ENCODE measurements at places on chromosomes 2 and 18.

DNA sequence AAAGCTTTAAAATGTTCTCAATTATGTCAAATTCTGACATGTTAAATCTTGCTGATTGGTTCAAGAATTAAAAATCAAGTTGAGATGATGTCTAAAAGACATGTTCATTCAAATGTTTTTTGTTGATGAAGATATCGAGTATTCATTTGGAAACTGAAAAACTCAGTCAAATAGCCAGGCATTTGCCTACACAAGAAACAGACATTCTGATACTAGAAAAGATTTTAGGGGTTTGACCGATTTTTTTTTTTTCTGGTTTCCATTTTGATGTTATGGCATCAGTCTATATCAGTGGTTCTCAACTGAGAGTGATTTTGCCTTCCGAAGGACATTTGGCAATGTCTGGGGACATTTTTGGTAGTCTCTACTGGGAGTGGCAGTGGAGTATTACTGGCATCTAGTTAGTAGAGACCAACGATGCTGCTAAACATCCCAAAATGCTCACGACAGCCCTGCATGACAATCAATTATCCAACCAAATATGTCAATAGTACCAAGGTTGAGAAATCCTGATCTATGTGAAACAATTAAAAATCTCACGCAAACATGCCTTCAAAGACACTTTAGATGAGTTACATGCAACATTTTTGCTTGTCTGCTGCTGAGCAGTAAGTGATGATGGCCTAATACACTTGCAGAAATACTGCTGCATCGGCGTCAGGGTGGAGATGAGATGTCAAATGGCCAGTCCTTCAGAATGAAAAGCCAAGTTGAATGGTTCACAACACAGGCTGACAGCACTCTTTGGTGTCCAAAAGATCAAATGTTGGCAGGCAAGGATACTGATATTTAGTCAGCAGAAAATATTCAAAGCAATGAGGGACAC is 12.5 kb downstream of the RASGRP3 start:
- DNase-seq = no peak

DNA sequence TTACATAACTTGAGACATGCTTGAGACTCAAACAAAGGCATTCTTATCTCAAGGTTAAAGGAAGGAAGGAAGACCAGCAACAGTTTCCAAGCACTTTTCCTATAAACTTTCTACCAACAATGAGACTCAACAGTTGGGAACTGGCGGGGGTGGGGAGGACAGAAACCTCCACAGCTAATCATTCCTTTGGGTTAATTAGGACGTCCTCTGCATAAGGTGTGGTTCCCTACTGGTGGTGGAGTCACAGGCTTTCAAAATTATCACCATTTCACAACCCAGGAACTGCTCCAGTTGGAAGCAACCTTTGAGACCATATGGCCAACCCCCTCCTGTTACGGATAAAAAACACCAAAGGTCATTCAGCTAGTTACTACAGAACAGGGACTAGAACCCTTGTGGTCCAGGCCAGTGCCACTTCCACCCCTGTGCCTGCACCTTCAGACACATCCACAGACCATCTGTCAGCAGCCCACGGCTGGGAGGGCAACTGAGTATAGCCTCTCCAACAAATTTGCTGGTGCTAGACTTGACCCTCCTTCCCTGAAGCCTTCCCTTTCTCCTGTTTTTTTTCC is 30.1 kb upstream of the ATL2 start:
- DNase-seq = no peak

DNA sequence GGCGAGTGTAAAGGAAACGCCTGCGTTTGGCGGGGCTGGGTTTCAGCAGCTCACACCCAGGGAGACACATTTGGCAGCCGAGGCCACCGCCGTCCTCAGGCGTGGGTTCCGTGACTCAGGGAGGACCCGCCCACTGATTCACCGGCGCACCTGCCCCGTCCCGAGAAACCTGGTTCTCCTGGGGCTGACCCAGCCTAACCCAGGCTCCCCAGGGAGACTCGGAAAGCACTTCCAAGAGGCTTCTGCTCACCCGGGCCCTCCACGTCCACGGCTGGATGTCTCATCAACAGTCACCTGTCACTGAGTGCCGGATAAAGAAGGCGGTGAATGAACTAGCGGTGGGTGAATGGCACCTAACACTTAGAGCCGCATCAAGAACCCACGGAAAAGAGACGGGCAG is 126.4 kb upstream of the CTDP1 start:
- no peak for DNase-seq

- DNase-seq = no peak
Observed at GRCh38 chr18:50630895-50631294, 71.0 kb downstream of the MAPK4 start.

- DNase-seq = no peak
Observed at GRCh38 chr2:23673830-23674679, 252.9 kb downstream of the ATAD2B start.
